ENCODE measurements at places on chromosomes 2 and 18.

- no peak for DNase-seq
Measured at GRCh38 chr2:197950724-197951123, 146.3 kb downstream of the PLCL1 start.

GRCh38 chr2:20225294-20226151 lies 593 bp upstream of the SDC1 start:
- no peak for DNase-seq

GRCh38 chr2:28627722-28628480 lies 123.7 kb upstream of the PPP1CB start:
- DNase-seq: no peak

DNA sequence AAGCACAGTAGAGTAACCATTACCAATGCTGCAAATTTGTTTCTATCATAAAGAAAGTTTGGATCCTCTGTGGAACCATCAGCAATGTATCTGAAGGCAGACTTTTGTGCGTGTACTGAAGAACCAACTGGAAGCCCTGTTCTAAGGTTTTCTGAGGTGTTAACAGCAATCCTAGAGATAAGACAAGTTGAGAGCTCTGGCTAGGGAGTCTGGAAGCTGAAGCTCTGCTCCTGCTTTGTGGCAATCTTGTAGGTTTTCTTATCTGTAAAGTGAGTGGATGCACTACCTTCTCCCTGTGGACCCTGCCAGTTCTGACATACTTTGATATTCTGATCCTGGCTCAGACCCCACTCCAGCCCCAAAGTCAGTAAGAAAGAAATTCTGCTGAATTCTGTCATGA lies 171.2 kb upstream of the SLC14A2 start:
- no peak for DNase-seq

DNA sequence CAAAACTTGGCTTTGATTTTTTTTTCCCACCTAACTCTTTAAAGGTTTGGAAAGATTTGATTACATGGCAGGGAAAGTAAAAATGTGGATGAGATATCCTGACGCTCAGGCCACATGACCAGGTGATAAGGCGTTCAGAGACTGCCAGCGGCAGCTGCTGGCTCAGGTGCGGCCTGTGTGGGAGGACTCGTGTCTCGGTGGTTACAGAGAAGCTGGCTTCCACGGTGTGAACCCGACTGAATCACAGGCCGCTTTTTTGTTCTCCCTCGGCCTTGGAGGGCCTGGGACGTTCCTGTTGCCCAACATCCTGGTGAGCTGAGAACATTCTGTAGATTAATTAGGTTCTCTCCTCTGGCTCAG lies 124.2 kb upstream of the ZNF516 start:
- peak; percentile 64 for DNase-seq
